ENCODE measurements at places on chromosomes 1 and 21. TPM values are rescaled to one million over a fixed set of nuclear protein-coding genes. Genes with fewer than 3 reads are reported as not detected.
A peak's percentile ranks its signal among the peaks of the same experiment; 100 is the strongest.

DNA sequence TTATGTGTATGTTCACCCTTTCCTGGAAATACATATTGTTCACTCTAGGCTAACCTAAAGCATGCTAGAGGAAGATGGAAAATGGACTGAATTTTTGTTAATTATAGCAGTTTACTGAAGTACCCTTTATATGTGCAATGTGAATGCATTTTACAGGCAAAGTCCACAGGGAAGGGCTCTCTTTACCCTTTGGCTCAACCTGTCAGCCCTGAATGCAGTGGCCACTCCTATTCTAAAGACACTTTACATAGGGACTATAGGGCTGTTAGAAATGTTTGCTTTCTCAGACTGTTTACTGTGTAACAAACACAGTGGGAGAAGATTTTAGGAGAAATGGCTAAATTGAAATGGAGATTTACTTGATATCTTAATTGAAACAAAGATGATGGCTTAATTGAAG is 78.5 kb downstream of the BRINP2 start:
- DNase-seq, result no peak

Gene KCNQ4
- polyA plus RNA-seq, result 2.9 TPM

Gene ANXA9
- 10.7 TPM for polyA plus RNA-seq

GRCh38 chr1:112358061-112358770 is 37.8 kb upstream of the CTTNBP2NL start:
- no peak for DNase-seq

DNA sequence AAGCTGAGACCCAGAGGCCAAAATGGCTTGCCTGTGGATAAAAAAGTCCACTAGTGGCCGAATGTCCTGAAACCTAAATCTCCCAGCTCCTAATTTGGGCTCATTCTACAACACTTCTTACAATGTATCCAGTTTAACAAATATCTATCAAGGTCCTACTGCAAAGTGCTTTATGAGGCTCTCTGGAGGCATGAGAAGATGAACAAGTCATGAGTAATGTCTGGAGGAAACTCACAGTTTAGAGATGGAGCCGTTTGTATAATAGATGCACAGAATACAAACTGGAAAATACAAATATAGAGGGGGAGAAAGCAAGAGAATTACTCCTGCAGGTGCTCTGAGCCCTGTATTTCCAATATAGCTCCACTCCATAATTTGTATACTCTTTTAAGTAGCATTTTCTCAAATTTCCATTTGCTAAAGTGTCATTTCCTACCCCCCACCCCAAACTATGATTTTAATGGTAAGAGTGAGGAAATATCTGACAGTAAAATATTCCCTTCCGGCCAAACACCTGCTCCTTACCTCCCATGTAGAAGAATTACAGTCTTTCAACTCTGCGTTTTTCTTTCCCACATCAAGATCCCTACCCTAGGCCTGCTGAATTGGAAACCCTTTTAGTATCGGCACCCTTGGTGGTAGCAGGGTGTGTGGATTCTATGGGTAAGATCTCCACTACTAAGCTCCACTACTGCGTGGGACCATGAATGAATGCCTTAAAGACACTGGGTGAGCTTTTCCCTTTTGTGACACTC is 3.3 kb upstream of the ADAMTS5 start:
- no peak for DNase-seq

- DNase-seq, result no peak
These were observed 63.4 kb upstream of the CSF1 start for GRCh38 chr1:109847251-109847650.

DNA sequence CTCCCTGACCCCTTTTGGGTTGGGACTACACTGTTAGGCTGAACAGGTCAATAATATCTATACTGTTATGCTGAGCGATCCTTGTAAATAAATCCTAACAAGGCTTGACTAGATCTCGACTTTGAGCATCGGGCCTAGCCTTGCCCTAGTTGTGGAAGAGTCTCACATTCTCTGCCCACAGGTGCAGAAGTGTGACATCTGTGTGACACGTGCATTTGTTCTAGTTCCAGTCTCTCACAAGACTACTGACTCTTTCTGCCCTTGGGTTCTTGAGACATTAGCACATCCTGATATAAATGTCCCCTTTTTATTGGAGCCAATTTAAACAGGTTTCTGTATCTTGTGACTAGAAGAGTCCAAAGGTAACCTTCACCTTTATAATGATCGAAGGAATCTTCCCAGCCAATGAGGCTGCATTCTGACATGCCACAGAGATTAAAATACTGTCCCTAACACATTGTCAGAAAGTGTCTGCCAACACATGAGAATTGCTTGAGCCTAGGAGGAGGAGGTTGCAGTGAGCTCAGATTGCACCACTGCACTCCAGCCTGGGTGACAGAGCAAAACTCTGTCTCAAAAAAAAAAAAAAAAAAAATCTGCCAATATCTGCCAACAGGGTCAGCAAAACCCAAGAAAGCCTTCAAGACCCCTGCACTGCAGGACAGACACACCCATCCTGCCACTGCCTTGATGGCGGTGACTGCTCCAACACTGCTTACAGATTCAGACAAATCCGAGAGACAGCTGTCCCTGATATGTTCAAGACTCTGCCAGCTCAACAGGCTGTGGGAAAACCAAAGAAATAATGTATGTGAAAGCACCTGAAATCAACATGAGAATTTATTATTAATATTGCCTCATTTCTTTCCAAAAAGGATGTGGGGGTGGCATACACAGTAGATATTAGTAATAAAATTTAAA is 56.5 kb upstream of the PSEN2 start:
- DNase-seq, result no peak

Gene FMN2
- polyA plus RNA-seq, result 9.5 TPM

DNA sequence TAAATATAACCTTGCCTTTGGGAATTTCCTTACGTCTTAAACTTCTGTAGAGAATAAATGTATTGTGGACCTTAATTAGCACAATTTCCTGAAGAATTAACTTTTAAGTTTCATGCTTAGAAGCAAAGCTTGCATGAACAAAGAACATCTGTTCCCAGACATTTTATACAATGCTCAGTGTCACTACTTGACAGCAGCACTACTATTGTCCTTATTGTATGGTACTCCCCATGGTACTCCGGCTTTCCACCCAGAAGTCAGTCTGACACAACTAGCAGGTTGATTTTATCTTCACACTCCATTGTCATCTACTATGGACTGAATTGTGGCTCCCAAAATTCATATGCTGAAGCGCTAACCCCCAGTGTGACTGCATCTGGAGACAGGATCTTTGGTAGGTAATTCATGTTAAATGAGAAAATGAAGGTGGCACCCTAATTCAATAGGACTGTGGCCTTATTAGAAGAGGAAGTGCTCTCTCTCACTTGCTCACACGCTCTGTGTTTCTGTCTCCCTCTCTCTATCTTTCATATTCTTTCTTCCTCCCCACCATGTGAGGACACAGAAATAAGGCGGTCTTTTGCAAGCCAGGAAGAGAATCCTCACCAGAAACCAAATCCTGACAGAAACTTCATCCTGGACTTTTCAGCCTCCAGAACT is 10.7 kb upstream of the OR2B11 start:
- no peak for DNase-seq

Gene ITLN1
- polyA plus RNA-seq, result 2.2 TPM

Gene SMIM1
- 8.7 TPM for polyA plus RNA-seq

DNA sequence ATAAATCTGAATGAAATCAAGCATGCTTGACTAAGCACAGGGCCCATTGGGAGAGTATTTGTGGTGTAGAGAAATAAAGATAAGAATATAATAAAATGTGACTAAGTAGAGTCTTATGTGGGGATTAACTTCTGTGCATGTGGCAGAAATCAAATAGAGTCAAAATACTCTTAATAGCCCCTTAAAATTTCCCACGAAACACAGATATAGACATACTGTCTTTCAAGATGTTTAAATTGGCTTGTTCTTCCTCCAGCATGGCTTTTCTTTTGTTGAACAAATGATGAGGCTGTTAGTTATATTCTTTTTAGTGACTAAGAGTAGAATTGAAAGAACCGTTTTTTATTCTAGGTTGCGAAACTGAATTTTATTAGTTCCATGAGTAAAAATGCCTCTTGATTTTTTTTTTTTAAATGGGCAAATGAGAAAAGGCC is 112.3 kb downstream of the RPS6KC1 start:
- DNase-seq, result no peak

Gene ADCY10
- 0.24 TPM for polyA plus RNA-seq

- DNase-seq, result no peak
These were observed 53.2 kb downstream of the CNN3 start for GRCh38 chr1:94873520-94874351.

DNA sequence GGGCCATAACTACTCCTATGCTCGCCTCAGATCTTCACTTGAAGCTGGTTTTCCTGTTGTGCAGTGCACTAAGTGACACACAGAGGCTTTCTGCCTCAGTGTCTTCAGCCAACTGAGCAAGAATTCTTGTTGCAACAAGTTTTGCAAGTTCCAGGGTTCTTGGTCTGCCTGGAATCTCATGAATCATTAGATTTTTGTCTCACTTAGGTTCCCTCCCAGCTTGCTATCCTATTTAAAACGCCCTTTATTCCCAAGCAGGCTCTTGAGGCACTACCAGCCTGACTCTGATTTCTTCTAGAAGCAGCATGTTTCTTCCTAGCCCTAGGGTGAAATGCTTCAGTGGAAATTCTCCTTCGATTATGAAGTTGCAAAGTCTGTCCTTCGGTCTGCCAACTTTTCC is 158.8 kb downstream of the C1orf21 start:
- DNase-seq, result no peak

Gene SLAMF9
- not detected for polyA plus RNA-seq

Gene REG4
- 1.6 TPM for polyA plus RNA-seq

DNA sequence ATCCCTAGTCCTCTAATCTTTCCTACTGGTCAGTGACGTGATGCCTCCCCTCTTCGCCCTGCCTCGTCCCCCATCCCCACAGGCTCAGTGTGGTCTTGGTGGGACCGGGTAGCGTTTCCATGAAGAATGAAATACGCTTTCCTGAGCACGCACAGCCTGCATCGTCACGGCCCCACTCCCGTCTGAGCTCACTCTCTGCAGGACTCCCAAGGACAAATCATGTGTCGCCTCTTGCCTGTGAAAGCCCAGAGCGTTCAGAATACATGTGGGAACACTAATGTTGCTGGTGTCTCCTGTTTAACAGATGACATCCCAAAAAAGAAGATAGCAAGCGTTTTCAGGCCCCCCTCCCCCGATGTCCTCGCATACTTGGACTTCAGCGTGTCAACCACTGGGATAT is 49.2 kb downstream of the S100B start:
- no peak for DNase-seq

DNA sequence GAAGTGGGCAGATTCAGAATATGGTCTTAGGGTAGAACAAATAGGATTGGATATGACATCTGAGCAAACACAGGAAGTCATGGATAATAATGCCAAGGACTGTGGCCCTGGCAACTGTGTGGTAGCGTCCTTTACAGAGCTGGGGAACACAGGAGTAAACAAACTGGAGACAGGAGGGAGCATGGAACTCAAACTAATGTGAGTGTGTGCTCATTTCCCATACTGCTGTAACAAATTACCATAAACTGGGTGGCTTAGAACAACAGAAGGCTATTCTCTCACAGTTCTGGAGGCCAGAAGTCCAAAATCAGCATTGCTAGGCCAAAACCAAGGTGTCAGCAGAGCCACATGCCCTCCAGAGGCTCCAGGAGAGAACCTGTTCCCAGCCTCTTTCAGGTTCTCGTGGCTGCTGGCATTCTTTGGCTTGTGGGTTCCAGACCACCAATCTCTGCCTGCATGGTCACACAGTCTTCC is 106.4 kb downstream of the TGFBR3 start:
- DNase-seq, result no peak

- DNase-seq, result no peak
These were observed 6.6 kb downstream of the LINGO4 start for GRCh38 chr1:151798571-151798970.

DNA sequence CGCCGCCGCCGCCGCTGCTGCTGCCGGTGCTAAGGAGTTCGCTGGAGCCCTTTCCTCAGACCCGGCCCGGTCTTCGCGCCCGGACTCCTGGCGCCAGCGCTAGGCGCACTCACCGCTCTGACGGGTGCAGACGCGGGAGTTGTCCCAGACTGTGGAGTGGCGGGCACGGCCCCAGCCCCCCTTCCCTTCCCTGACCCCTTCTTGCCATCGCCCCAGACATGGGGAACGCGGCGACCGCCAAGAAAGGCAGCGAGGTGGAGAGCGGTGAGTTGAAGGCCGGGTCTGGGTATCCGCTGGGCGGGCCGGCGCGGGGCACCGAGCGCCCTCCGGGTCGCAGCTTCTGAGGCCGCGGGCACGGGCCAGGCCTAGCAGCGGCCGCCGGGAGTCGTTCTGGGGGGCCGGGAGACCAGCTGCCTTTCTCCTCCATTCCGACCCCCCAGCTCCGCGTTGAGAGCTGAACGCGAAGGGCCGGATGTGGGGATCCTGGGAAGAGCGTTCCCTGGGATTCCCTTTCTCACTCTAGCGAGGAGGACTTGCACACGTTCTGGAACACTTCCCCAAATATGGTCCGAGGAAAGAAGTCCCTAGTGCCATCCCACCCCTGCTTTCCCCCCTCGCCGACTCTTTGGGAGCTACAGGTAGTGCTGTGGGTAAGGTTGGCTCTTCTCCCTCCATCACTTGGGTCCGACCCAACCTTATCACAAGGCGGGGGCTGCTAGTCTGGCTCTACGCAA is 65.8 kb upstream of the PRKACB start:
- DNase-seq, result peak; percentile 31

GRCh38 chr1:162070094-162070748 is 730 bp downstream of the NOS1AP start:
- no peak for DNase-seq

- no peak for DNase-seq
These were observed 78.9 kb downstream of the KCNJ6 start for GRCh38 chr21:37837381-37837780.

- DNase-seq, result no peak
These were observed 2.5 kb upstream of the ERO1B start for GRCh38 chr1:236284291-236284721.

Gene CFHR3
- 0.59 TPM for polyA plus RNA-seq

Gene NBPF20
- polyA plus RNA-seq, result 2.1 TPM

- DNase-seq, result no peak
These were observed 2.2 kb upstream of the NBPF1 start for GRCh38 chr1:16615253-16616252.

Gene CCDC17
- polyA plus RNA-seq, result 1.1 TPM

Gene LENEP
- polyA plus RNA-seq, result not detected

Gene C4BPB
- 0.47 TPM for polyA plus RNA-seq

- no peak for DNase-seq
These were observed 9.8 kb downstream of the INKA2 start for GRCh38 chr1:111729271-111729921.

- no peak for DNase-seq
These were observed 65.0 kb downstream of the ZSWIM5 start for GRCh38 chr1:45141247-45142003.

Gene PROK1
- polyA plus RNA-seq, result 0.11 TPM

Gene H3-3A
- polyA plus RNA-seq, result 1,312 TPM

GRCh38 chr1:155884982-155885381 is 25.6 kb downstream of the SYT11 start:
- DNase-seq, result no peak

GRCh38 chr1:42679364-42679983 is 2.7 kb upstream of the YBX1 start:
- DNase-seq, result no peak

GRCh38 chr1:245894843-245895242 is 612.2 kb downstream of the SMYD3 start:
- DNase-seq, result no peak
